ENCODE measurements at places on chromosomes 2 and 18.

GRCh38 chr18:60698901-60699300 is 326.3 kb upstream of the MC4R start:
- no peak for DNase-seq

- no peak for DNase-seq
Observed at GRCh38 chr2:241563031-241563507, 4.5 kb downstream of the BOK start.

DNA sequence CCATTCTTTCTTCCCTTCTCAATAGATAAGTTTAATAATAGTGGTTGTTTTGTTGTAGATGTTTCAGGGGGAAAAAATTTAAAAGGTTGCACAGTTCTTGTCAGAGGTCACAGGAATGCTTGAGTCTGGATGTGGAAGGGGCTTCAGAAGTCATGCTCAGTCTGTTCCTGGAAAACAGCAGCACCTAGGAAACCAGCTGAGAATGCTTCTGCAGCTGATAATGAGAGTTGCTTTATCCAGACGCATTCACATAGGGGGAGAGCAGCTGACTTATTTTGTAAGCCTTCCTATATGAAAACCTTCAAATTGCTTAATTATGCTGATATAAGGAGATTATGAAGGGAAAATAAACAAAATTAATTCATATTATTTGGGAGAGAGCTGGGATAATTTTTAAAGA is 235.5 kb downstream of the GULP1 start:
- peak; percentile 57 for DNase-seq

DNA sequence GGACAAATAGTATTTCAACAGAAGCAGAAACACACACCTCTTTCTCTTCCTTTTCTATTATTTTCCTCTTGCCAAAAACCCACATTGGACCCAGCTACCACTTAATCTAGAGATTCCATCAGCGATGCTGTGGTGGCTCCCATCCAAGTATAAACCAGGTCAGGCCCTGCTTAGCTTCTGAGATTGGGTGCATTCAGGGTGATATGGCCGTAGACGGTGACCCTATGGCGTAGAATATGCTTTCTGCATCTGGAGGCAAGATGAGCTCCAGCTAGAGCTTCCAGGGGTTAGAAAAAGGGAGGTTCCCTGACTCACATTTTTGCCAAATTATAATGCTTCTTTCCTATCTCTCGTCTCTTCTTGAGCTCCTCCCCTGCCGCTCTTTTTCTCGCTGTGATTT is 66.5 kb downstream of the TNP1 start:
- DNase-seq = no peak

GRCh38 chr2:231017231-231017598 is 20.1 kb upstream of the C2orf72 start:
- DNase-seq = no peak

DNA sequence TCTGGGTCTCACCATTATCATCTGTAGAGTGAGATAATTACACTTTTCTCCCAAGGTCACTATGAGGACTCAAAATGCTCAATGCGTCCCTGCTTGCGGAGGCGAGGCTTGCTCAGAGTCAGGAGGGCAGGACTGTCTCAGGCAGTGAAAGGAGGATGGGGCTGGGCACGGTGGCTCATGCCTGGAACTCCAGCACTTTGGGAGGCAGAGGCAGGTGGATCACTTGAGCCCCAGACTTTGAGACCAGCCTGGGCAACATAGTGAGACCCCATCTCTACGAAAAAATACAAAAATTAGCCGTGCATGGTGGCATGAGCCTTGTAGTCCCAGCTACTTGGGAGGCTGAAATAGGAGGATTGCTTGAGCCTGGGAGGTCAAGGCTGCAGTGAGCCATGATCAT is 1.8 kb upstream of the KCNIP3 start:
- DNase-seq = no peak

GRCh38 chr2:206164261-206164862 is 4.7 kb downstream of the EEF1B2 start:
- DNase-seq = peak; percentile 49

- no peak for DNase-seq
Observed at GRCh38 chr18:47507651-47508050, 256.2 kb upstream of the SKOR2 start.

DNA sequence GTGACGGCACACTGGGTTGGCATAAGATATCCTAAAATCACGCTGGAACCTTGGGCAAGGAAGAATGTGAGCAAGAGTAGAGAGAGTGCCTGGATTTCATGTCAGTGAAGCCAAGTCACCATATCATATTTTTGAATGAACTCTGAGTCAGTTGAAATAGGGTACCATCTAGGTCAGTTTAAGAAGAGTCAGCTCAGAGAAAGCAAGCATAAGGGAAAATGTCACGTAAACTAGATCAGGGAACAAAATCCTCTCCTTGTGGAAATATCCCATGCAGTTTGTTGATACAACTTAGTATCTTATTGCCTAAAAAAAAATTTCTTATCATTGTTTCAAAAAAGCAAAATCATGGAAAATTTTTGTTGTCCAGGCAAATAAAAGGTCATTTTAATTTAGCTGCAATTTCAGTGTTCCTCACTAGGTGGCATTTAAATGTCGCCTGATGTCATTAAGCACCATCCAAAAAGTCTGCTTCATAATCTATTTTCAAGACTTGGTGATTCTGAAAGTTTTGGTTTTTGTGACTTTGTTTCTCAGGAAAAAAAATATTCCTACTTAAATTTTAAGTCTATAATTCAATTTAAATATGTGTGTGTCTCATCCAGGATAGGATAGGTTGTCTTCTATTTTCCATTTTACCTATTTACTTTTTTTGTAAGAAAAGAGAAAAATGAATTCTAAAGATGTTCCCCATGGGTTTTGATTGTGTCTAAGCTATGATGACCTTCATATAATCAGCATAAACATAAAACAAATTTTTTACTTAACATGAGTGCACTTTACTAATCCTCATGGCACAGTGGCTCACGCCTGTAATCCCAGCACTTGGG is 19.6 kb downstream of the RSAD2 start:
- DNase-seq = peak; percentile 33

DNA sequence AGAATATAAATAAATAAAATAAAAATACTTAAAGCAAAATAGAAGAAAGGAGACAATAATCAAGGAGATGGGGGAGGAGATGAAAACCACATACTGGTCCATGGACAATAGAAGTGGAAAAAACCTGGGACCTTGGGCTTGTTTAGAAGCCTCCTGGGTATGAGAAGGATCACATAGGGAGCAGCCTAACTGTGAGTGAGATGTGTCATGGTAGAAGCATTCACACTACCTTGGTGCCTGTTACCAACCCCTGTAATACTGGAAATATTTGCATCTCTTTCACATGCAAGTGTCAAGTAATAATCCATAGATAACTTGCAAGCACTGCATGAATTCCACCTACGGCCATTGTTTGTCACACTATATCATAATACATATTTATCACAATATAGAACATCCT is 23.2 kb upstream of the RNF103 start:
- DNase-seq = no peak

DNA sequence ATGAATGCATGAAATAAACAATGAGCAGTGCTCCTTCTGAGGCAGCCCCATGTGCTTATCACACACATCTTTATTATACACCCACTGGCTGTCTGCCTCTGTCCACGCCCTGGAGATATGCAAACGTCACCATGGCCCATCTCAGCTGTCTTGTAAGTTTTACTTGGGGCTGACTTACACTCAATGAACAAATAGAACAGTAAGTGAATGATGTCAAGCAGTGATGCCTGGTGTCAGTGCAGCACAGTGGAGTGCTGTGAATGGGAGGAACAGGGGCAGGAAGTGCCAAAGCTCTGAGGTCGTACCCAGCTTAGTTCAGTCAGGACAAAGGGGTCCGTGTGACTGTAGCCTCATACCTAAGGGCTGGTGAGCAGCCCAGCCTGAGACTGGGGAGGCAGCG is 659.5 kb upstream of the HS6ST1 start:
- DNase-seq = peak; percentile 1

GRCh38 chr2:160614391-160614790 is 120.8 kb upstream of the RBMS1 start:
- DNase-seq = peak; percentile 9

- DNase-seq = no peak
Observed at GRCh38 chr2:34031097-34031496, 432.0 kb upstream of the FAM98A start.

GRCh38 chr18:55264108-55264507 is 304.8 kb upstream of the CCDC68 start:
- DNase-seq = no peak

- no peak for DNase-seq
Observed at GRCh38 chr2:104733226-104733943, 120.5 kb upstream of the POU3F3 start.

DNA sequence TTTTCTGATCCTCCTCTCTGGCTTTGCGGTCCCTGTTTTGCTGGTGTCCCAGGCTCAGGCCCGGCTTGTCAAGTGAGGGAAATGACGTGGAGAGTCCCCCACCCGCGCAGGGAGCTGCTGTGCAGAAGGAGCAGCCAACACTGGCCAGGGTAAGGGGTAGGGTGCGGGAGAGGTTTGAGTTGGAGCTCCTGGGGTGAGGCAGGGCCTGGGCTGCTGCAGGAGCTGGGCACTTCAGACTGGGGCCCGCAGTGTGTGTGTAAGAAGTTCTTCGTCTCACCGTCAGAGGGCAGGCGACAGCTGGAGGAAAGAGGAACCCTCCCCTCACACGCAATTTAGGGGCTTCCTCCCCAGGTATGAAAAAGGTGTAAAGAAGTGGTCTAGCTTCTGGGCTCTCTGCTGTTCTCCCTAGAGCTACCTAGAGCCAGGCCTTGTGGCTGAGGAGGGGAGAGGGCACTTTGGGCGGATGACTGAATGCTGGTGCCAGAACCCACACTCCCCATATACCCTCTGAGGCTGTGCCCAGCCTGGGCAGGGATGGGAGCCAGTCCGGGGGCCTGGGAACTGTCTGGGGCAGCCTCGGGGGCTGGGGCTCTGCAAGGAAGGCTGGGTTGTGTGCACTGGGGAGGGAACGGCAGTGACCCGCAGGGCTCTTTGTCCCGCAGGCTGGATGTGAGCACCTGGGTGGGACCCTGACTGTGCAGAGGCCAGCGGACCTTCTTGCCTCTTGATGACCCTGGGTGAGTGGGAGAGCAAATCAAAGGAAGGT is 11.8 kb downstream of the CELF4 start:
- no peak for DNase-seq

GRCh38 chr2:197460649-197461048 is 7.3 kb downstream of the COQ10B start:
- DNase-seq = no peak

DNA sequence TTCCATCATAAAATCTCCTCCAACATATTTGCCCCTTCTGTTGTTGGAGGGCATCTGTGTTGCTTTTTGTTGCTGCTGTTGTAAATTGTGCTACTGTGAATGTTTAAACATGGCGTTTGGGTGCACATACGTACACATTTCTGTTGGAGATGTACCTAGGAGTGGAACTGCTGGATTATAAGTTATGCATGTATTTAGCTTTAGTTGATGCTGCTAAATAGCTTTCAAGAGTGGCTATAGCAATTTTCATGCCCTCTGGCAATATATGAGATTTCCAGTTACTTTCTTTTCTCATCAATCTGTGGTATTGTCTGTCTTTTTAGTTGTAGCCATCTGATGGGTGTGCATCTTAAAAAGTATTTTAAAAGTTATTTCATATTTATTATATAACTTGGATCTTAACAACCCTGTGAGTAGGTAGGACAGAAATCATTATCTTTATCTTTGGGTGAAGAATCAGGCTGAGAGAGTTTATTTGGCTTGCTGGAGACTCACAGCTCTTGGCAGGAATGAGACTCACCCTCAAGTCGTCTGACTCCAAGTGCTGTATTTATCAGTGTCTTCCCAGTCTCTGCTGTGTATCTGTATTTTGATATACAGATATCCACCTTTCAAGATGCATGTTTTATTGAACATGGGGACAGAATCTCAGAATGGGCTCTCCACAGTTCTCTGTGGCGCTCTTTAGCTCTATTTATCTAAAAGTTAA is 16.9 kb downstream of the ZNF236 start:
- no peak for DNase-seq

GRCh38 chr2:109662889-109663288 is 48.7 kb downstream of the SOWAHC start:
- DNase-seq = no peak

DNA sequence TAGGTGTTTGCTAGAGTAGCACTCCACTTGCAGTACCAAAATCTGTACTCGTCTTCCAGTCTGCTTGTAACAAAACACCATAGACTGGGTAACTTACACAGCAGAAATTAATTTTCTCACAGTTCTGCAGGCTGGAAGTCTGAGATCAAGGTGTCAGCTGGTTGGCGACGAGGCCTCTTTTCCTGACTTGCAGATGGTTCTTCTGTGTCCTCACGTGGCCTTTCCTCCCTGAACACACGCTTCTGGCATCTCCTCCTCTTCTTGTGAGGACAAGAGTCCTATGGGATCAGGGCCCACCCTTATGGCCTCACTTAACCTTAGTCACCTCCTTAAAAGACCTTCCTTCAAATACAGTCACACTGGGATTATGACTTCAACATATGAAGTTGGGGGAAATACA is 493.5 kb upstream of the MYT1L start:
- no peak for DNase-seq

DNA sequence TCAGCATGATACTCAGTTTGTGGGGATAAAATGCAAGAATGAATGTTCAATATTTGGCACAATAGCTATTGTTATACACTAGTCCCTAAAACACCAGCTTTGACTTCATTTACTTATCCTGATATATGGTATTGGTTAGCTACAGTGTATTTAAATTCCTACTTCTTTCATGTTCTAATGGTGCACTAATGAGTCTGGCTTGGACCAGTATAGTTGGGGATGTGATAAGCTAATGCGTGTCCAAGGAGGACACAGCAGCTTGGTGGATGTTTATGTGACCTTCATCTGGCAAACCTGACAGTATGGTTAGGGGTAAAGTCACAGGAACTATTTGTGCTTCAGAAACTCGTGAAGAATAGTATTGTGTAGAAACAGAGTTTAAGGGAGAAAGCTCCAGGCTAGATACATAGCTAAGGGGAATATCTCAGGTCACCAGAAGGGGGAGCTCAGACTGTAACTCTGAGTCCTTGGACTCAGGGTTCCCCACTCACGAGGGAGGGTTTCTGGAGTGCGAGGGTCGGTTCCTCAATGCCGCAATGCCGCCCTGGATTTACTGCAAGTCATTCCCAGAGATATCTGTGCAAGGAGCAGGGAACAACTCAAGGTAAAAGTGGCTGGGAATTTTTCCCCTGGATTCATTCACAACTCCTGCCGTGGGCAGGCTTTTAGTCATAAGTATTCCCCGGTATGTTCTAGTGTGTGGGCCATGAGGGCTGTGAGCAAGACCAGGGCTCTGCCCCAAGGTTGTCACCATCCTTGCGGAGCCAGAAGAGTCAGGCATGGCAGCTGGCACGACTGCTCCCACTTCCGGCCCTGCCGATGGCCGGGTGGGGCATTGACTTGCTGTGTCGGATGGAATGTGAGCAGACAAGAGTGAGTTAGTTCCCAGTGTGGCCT is 14.5 kb downstream of the IL1R2 start:
- DNase-seq = peak; percentile 55

- no peak for DNase-seq
Observed at GRCh38 chr2:149160195-149160594, 121.7 kb downstream of the LYPD6B start.
